ENCODE measurements at places on chromosomes 7 and 10.

GRCh38 chr10:58919927-58920654 is 256.4 kb upstream of the PHYHIPL start:
- peak; percentile 7 for DNase-seq

DNA sequence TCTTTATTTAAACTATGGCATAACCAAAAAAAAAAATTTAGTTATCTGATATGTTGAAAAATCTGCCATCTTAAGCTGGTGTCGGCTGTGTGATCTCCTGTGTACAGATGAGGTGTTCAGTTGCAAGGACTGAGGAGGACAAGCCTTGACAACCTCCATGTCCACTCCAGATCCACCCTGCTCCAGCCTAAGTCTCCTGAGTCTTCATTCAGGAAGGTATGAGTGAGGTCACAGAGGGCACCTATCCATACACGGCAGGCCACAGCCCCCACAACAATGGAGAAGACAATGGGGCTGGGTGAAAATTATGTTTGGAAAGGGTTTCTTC is 16.1 kb downstream of the TARP start:
- DNase-seq: no peak

- no peak for DNase-seq
These were observed 7.2 kb upstream of the CACNB2 start for GRCh38 chr10:18133046-18133445.

- no peak for DNase-seq
These were observed 90.0 kb downstream of the TFEC start for GRCh38 chr7:115940460-115941060.

GRCh38 chr7:36597090-36597773 is 127.1 kb downstream of the AOAH start:
- no peak for DNase-seq

GRCh38 chr10:119737823-119738222 is 12.0 kb downstream of the INPP5F start:
- DNase-seq: peak; percentile 61

DNA sequence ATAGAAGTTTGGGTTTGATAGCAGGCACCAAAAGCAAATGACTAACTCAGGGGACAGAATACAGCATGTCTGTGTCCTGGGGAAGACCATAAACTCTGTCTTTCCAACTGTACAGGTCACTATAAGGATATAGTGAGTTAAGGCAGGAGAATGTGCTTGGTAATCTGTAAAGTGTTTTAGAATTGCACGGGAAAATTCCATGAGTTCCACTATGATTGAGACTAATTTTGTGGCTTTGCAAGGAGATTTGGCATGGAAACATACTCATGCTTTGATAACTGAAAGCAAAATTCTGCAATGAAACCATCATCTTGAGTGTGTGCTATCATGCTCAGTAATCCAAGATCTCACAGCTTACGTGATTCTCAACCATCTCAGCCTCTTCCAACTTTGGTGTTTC is 152.6 kb downstream of the PKD1L1 start:
- peak; percentile 78 for DNase-seq

GRCh38 chr10:84845628-84846261 is 517.4 kb downstream of the CCSER2 start:
- no peak for DNase-seq

DNA sequence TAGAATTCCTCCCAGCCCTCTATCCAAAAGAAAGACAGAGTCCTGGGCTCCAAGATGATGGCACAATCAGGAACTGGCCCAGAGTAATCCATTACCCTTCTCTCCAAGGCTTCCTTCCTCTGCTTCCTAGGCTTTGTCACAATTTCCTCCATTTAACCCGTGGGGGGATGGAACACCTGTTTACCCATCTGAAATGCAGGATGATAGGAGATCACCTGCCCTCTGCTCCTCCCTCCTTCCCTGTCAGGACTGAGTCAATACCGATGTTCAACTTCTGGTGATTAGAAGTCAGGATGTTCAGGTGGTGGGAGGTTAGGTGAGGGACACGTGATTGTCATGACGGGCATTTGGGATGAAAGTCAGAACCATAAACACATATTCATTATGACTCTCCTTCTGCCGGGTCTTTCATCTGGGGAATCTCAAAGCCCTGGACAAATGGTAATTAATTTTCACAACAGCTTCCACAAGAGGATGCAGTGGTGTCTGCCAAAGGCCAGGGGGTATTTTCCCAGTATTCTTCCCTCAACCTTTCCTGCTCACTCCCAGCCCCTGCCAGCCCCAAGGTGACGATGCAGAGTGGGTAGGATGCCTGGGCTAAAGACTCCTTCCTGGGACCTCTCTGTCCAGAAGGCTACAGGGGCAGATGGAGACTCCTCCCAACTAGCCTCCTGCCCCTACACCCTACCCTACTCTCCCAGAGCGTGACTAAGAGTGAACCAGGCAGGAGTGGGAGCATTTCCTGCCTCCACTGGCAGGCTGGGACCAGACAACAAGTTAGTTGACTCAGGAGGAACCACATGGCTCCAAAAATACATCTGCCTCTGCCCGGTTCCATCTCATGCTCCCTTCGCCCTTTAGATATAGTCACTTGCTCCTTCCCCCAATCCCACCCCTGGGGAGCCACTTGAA is 27.9 kb downstream of the DUSP5 start:
- no peak for DNase-seq

GRCh38 chr10:7317786-7318446 is 92.9 kb downstream of the SFMBT2 start:
- no peak for DNase-seq

DNA sequence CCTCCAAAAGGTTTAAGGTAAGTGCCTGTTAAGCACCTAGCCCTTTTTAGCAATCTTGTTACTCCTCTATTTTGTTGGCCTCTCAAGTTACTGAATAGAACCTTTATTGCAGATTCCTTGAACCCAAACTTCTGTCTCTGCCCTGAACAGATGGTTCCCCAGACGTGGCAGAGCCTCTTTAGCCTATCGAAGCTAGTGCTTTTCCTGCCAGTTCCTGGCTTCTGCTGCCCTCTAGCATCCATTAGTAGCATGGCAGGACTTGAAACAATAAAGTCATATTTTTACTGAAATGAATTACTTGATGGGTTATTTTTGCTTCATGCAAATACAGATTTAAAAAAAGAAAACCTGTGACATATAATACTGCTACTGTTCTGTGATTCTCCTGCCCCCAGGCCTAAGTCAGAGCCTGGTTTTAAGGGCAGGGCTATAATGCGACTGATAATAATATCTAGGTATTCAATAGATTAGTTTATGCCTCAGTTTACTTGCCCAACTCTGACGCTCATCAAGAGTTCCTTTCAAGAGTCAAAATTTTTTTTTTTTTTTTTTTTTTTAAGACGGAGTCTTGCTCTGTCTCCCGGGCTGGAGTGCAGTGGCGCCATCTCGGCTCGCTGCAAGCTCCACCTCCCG is 84.3 kb upstream of the PHF14 start:
- peak; percentile 8 for DNase-seq

GRCh38 chr10:129707406-129708388 is 240.7 kb downstream of the MGMT start:
- peak; percentile 7 for DNase-seq

- DNase-seq: no peak
These were observed 18.7 kb upstream of the TMEM178B start for GRCh38 chr7:141055146-141055545.

- no peak for DNase-seq
These were observed 53.3 kb downstream of the DNAJB6 start for GRCh38 chr7:157389951-157390730.

GRCh38 chr7:44373418-44373740 is 48.0 kb upstream of the CAMK2B start:
- DNase-seq: no peak

DNA sequence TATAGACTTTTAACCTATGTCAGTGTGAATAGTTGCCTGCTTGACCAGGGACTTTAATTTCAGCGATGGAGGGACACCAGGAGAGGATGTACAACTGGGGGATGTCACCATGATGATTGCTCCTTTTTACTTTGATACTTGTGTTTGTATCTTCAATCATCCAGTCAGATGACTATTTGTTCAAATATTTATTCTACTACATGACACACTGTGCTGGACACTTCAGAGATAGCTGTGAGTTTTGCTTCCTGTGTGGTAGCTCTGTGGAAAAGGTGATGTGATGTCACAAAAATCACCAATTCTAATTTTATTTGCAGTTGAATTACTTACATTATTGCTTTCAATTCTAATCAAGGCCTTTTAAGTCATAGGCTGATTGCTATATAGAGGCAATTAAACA is 62.7 kb upstream of the CREB5 start:
- no peak for DNase-seq

DNA sequence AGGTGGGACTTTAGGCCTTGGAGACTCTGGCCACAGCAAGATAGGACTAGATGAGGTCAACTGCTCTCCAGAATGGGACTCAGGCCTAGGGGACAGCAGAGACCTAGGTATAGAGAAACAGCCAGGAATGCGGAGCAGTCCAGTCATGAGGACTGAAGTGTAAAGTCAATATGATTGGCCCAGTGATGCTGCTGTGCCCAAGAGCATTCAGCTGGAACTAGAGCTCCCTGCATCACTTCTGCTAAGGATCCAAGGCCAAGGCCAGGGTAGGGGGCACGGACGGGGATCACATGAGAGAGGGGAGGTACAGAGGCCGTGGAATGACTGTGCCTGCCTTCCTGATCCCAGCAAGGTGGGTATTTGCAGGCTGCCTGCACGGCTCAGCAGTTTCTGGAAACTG is 237.9 kb downstream of the FRMD4A start:
- no peak for DNase-seq

- no peak for DNase-seq
These were observed 238.8 kb downstream of the BAMBI start for GRCh38 chr10:28915989-28916588.

- DNase-seq: no peak
These were observed 84.1 kb upstream of the PPIF start for GRCh38 chr10:79262959-79263746.

- no peak for DNase-seq
These were observed 73.7 kb downstream of the PLPP4 start for GRCh38 chr10:120530699-120531098.

GRCh38 chr10:109912335-109913281 is 10.7 kb downstream of the XPNPEP1 start:
- DNase-seq: peak; percentile 49

DNA sequence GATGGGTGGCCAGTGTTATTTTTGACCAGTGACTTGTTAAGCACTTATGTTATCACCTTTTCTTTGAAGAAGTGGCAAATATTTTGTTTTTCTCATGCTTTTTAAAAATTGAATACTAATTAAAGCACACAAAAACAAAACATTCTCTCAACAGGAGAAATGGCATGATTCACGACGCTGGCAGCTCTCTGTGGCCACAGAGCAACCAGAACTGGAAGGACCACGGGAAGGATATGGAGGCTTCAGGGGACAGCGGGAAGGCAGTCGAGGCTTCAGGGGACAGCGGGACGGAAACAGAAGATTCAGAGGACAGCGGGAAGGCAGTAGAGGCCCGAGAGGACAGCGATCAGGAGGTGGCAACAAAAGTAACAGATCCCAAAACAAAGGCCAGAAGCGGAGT is 6.2 kb upstream of the KIFBP start:
- DNase-seq: no peak

- no peak for DNase-seq
These were observed 52.5 kb upstream of the NKX6-2 start for GRCh38 chr10:132838346-132838970.

DNA sequence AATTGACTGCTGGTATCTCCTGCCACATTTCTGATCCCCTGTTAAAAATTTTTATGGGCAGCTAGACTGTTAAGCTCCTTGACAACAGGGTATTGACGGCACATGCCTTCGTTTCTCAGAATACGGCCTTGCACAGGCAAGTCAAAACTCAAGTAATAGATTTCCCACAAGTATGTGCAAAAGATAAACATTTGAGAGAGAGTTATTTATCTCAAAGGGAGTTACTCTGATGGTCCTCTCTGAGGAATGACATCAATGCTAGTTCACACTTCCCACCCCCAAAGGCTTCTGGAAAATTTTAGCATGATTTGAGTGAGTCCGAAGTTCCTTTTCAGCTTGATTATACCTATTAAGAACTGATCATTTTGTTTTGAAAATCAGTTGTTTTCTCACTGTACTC is 71.9 kb downstream of the JCAD start:
- peak; percentile 46 for DNase-seq

- DNase-seq: no peak
These were observed 19.2 kb downstream of the ADAP1 start for GRCh38 chr7:935164-935873.

DNA sequence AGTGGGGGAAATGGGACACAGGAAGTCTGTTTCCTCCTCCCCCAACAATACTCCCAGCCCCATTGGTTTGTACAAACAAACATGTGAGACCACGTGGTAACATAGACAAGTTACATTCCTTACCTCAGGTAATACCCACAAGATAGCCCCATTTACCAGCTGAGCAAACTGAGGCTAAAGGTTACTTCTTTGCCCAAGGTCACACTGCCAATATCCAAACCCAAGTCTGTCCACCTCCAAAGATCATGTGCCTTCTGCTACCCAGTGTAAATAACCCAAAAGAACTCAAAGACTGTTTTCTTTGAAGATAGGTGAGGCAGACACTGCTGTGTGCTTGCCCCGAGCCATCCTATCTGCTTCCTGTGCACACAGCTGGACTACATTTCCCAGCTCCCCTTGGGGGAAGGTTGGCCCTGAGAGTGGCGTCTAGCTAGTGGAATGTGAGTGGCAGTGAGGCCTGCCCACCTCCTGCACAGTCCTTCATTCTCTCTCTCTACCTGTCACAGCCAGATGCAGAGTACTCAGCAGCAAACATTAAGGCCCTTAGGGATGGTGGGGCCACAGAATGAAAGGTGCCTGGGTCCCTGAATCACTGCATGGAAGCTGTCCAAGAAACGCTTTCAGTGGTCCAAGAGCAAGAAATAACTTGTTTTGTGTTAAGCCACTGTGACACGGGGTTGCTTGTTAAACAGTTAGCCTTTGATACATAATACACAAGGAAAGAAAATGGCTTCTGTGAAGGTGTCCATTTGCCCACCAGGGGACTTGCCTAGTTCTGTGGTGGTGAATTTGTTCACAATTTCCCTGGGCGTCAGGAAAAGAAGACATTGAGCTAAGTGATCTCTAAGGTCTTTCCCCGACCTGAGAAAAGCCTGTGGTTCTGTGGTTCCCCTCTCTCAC is 257.7 kb upstream of the NFE2L3 start:
- DNase-seq: no peak

DNA sequence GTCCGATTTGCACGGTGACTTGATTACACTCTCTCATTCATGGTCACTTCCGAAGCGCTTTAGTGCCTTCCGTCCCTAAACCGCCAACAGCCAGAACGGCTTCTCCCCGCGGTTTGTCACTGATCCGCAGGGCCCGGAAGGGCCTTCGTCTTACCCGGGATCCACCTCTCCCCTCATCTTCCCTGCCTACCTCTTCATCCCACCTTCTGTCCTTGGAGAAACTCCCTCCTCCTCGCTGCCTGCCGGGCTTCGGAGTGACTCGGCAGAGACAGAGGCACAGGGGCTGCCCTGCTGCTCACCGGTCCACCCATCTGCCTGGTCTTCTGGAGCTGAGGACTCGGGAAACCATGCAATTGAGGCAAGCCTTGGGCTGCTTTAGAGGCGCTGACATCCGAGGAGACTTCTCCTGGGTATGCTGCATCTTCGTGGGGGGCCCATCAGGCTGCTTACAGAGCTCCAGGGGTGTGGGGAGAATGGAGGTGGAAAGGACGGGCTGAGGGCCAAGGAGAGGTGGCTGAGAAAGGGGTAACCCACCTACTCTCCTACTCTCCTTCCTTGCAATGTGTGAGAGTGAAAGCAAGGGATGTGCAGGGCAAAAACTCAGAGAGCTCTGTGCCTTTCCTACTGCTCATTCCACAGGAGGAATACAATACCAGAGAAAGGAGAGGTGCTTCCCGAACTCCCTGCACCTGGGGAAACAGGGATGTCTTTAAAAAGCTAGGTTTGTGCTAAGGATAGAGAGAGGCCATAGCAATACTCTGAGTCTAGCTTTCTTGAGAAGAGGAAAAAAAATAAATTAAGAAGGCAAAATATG is 1.0 kb upstream of the HOXA11 start:
- no peak for DNase-seq

GRCh38 chr7:112001091-112001826 is 204.9 kb downstream of the DOCK4 start:
- no peak for DNase-seq
